Cerebellar cortex (tissue), 1 donor: ENCODE measurements at places on chromosomes 13 and 19.

- DNase-seq = no peak
Observed at GRCh38 chr13:43166644-43167457, 143.5 kb downstream of the DNAJC15 start.

DNA sequence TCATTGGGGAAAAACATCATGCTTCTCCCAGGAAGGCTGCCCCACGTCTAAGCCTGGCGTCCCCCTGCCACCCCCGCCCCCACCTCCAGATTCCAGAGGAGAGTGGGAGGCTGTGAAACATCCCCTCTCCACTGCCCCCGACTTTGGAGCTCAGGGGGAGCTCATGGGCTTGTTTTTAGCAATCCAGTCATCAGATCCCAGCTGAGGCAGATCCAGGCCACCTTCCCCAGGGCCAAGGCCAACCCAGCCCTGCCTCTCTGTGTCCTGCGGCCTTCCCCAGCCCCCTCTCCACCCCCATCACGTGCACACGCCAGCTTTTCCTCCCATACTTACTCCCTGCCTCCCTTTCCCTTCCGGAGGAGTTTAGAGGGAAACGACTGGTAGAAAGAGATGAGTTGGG is 38.8 kb downstream of the SHISA2 start:
- no peak for DNase-seq

DNA sequence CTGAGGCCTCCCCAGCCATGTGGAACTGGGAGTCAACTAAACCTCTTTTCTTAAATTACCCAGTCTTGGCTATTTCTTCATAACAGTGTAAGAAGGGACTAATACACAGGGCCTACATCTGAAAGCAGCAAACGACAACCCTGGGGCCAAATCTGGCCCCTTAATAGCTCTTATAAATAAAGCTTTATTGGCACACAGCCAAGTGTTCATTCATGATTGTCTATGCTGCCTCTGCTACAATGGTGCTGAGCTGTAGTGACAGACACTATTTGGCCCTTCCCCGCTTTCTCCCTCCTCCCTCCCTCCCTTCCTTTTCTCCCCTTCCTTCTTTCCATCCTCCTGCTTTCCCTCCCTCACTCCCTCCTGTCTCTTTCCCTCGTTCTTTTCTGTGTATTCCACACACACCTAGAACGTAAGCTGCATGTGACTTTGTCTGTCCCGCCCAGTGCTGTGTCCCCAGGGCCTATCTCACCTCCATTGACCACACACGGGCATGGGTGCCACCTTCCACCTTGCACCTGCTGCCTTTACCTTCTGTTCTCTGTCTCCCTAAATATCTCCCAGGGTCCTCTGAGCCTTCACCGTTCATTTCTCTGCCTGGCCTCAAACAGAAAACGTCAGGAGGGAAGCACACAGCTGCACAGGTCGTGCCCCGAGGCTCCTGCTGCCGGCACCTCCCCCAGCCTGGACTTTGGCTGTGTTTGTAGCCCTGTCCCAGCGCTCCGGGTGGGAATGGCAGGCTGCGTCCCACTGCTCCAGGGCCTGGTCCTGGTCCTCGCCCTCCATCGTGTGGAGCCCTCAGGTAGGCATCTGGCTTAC is at the start of gene PROZ:
TSS of gene PROZ (plus strand) at position 720 of the 819 bp plus-strand sequence. CDS start at position 733, 13 bp downstream.
- DNase-seq = no peak

- DNase-seq = no peak
Observed at GRCh38 chr19:37197768-37198167, 12.6 kb downstream of the ZNF585B start.

DNA sequence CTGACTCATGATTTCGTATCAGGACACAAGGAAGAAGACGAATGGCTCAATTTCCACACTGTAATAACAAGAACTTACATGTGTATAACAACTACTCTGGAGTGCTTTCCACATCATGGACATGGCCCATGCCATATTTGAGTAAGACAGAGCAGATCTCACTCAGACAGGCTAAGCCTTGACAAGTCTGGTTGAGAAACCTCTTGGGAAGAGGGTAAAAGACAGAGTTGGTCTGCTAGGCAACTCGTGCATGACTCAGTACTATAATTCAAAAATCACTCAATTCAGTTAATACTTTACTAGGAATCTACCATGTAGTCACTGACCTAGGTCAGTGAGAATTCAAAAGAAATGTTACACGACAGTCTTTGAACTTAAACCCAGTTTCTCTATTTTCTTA is 5.7 kb upstream of the THSD1 start:
- DNase-seq = no peak

DNA sequence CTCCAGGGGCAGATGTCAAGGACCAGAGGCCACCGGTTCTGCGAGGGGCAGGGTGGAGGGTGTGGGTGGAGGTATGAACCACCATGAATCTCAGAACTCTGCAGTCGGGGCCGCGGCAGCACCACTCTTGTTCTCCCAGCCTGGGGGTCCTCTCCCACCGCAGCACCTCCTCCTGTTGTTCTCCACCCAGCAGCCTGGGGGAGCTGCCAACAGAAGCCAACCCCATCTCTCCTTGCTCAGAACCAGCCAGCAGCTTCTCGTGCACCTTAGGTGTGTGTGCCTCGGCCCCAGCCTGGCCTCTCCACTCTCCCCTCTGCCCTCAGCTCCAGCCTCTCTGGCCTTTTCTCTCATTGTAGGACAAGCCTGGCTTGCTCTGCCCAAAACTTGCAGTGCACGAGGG is 31.9 kb upstream of the CCNE1 start:
- no peak for DNase-seq

DNA sequence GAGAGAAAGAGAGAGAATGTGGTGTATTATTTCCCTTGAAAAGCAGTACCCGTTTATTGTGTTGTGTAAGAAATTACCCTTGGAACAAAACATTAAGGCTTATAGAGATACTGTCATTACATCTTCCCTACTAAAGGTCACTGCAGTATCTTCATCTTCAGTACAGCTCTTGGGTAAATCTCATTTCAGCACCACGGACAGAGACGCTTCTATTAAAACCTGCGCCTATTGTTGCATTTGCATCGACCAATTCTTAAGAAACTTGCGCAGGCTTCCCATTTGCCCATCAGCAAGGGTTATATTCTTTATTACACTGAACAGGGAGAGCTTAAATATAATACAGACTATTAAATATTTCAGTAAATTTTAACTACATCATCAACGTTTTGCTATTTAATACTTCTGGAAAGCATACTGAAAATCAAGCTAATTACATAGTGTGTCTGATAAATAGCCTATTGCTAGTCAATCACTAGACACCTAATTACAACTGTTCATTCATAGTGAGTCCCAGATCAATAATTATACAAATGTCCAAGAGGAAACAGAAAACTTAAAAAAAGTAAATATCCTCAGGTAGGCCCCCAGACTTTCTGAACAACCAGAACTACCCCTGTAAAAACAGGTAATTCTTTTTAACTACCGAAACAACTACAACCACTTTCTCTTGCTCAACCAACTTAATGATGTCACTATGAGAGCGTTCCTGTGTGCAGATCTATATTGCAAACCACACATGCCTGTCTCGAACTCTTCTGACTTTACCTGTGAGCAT is 350.6 kb downstream of the LIG4 start:
- peak; percentile 26 for DNase-seq

DNA sequence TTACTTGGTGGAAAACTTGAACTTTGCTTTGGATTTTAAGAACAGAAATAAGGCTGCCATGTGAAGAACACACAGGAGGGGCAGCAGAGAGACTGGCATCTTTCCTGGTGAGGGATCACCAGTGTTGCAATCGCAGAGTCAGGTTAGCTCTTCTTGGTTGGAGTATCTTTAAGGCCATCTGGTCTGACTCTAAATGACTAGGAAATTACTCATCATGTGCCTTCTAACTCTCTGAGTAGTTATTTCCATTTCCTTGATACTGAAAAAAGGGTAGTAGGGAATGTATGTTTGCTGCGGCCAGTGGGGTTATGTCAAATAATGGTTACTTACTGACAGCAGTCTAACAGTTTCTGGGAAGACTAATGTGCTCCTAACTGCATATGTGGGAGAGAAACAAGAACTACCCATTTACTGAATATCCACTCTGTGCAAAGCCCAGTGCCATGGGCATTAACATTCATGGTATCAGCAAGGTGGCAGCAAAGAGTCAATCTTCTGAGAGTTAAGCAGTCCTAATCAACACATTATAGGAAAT is 122.1 kb downstream of the COG6 start:
- no peak for DNase-seq

DNA sequence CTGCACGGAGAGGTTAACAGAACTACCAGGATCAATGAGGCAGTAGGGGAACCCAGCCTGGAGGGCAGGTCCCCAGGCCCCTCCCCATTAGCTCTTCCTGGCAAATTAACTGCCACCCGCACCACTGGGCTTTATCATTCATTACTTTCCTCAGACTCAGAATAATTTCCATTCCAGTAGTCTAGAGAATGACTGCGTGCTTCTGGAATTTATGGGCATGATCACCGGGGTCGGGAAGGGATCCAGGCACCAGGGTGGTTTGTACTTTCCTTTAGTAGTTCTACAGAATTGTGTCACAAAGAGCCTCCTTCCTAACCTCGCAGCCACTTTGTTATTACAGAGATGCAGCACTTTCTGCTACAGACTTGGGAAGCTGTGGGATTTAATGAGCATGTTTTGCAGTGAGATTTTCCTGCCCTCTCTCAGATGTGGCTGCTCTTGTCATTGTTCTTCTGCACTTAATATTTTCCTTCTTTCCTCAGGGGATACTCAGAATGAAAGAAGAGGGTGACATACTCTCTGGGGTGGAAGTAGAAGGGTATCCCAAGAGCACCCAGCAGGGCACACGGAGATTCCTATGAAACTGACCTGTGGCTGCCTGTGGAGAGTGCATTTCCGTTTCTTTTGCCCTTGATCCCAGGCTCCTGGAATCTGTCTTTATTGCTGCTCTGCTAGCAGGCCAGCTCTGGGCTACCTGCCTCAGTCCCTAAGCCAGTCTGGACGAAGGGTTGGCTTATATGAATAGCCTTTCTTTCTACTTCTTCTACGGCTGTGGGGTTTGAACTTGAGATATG is 285.0 kb upstream of the SLC10A2 start:
- peak; percentile 15 for DNase-seq

DNA sequence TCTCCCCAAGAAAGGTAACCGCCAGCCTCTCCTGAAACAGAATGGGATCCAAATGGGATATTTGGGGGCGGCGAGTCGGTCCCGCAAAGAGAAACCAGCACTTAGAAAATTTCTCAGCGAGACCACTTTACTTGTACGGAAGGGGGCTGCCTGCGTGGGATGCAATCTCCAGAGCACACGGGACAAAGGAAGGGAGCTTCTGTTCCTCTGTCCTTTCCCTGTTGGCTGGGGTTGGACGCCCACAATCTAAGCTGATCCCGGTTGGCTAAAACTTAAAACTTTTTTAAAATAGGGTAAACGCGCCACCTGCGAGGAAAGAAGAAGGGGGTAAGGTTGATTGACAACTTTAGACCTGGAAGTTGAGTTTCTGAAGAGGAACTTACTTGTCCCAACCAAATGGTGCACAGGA is 826 bp upstream of the BSG start:
- DNase-seq = peak; percentile 77

DNA sequence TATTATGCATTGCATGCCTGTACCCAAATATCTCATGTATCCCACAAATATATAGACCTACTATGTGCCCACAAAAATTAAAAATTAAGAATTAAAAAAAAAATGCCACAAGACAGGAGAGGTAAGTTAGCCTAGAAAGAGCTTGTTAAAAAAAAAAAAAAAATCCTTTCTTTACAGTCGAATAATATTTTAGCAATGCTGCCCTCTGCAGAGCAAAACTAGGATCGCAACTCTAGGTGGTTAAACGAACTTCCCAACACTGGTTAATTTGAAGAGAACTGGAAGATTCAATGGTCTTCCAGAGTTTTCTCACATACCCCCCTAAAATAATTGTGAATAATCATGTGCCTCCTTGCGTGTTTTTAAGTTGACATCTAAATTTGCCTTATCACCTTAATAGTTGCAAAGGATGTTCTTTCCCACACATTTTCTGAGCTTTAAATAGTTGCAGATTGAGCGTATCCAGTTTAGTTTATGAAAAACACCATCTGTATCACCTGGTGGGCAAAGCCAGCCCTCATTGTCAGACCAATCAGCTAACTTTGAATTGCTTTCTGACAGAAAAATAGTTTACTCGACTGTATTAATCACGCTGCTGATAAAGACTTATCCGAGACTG is 47.4 kb upstream of the RCBTB2 start:
- DNase-seq = peak; percentile 76

GRCh38 chr19:44765033-44765948 is 12.4 kb upstream of the CBLC start:
- DNase-seq = no peak

DNA sequence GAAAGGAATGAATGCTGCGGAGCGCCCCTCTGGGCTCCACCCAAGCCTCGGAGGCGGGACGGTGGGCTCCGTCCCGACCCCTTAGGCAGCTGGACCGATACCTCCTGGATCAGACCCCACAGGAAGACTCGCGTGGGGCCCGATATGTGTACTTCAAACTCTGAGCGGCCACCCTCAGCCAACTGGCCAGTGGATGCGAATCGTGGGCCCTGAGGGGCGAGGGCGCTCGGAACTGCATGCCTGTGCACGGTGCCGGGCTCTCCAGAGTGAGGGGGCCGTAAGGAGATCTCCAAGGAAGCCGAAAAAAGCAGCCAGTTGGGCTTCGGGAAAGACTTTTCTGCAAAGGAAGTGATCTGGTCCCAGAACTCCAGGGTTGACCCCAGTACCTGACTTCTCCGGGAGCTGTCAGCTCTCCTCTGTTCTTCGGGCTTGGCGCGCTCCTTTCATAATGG is 8.6 kb downstream of the PDX1 start:
- DNase-seq = no peak

- DNase-seq = no peak
Observed at GRCh38 chr19:7883105-7883504, 5.2 kb upstream of the LRRC8E start.

DNA sequence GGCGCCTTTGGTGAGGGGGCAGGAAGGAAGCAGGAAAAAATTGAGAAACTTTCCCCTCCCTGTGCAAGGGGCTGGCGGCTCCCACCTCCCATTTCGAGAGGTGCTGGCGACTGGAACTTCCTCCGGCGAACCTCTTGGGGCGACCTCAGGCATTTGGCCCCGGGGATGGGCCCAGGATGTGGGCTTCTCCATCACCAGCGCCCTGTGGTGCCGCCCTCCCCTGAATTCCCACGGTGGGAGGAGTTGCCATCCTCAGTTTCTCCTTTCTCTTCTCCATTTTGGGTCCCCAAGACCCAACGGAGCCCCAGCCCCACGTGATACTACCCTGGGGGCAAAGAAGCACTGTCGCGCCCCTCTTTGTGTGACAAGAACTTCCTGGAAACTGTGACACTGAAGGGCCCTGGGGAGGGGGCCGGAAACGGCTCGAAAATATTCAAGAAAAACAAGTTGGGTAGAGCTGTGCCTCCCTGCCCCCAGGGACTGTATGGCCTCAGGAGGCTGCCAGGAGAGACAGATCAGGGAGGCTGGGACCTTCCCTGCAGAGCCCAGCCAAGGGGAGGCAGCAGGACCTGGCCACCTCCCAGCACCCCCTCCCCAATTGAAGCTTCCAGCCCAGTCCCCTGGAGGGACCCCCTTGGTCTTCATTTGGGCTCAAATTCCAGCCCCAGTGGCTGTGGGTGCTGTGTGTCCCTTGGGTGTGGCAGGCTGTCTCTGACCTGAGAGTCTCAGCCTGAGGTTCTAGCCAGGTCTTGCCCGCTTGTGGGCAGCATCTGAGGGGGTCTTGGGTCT is 16.2 kb upstream of the AP1M2 start:
- DNase-seq = no peak

- no peak for DNase-seq
Observed at GRCh38 chr19:54014920-54015560, 23.6 kb downstream of the CACNG6 start.
